HL-60 (cell line): ENCODE measurements at places on chromosomes 1 and 21.

- DNase-seq, result no peak
These were observed 72.0 kb downstream of the UMODL1 start for GRCh38 chr21:42143111-42143510.

DNA sequence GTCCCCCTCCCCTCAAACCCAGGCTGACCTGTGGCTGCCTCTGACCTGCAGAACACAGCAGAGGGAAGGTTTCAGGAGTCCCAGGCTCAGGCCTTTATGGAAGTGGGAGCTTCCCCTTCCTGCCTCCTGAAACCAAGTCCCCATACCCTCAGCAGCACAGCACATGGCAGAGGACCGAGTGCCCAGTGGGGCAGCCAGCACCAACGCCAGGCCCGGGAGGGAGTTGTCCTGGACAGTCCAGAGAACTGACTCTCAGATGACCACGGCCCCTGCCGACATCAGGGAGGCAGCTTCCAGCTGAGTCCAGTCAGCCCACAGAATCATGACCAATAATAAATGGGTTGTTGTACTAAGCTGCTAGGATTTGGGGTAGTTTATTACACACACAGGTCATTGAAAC is 79.6 kb upstream of the ERG start:
- no peak for DNase-seq

GRCh38 chr1:210143465-210144062 is 89.0 kb upstream of the SERTAD4 start:
- DNase-seq, result peak; percentile 12

GRCh38 chr21:41360072-41360821 is 1.6 kb upstream of the MX2 start:
- no peak for DNase-seq

- DNase-seq, result no peak
These were observed 54.1 kb downstream of the LDLRAD2 start for GRCh38 chr1:21865943-21866706.
